ENCODE measurements at places on chromosomes 6 and 20. TPM values are rescaled to one million over a fixed set of nuclear protein-coding genes. Genes with fewer than 3 reads are reported as not detected.

The TTK gene
- total RNA-seq, result 8.5 TPM

The MICB gene
- total RNA-seq, result 3.6 TPM

The SAPCD1 gene
- 4.3 TPM for total RNA-seq

The CPNE5 gene
- 14.2 TPM for total RNA-seq

The LAMA5 gene
- total RNA-seq, result 191 TPM

The BANF2 gene
- not detected for total RNA-seq

The MAP1LC3A gene
- total RNA-seq, result 42.6 TPM

The NKAIN4 gene
- 27.2 TPM for total RNA-seq

The BTBD9 gene
- total RNA-seq, result 31.8 TPM

The HLA-DOB gene
- 0.88 TPM for total RNA-seq

The SAMD3 gene
- total RNA-seq, result 2.0 TPM

Measured in metanephros (tissue), 2 donors.